MV-4-11 (cell line): ENCODE measurements at places on chromosomes 11 and 22.

DNA sequence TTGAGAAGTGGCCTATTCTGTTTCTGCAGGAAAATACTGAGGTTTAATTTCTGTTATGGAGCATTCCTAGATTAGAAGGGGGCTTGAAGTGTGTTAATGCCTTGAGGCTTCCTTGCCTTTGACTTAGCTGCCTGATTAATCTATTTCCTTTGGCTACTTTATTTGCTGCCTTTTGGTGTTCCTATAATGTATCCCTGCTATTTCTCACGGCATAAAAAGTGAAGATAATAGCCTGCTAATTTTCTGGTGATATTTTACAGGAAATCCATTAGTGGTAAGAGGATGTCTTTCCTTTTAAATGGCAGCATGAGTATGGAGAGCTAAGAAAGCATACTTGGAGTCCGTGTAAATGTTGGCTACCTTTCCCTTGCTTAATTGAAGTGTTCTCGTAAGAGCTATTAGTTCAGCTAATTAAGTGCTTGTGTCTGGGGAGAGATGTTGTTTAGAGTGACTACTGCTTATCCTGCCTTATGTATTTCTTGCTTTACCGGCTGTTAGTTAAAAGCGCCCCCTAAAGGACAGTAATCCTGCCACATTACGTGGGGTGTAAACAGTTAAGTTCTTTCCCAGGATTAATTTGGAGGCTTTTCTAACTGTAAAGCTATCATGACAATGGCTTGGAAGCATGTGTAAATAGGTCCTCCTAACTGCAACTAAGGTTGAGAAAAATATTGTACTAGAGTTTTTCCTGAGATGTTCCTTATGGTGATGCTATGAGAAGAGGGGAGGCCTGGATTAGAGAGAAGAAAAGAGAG, 45.6 kb downstream of the ZNF280B start:
- no peak for DNase-seq

GRCh38 chr11:1149545-1149944, 8.2 kb upstream of the MUC5AC start:
- DNase-seq = no peak

GRCh38 chr11:73652856-73653559, 6.6 kb downstream of the PLEKHB1 start:
- no peak for DNase-seq

- no peak for DNase-seq
These were observed 13.7 kb downstream of the YWHAH start for GRCh38 chr22:31957970-31958594.

DNA sequence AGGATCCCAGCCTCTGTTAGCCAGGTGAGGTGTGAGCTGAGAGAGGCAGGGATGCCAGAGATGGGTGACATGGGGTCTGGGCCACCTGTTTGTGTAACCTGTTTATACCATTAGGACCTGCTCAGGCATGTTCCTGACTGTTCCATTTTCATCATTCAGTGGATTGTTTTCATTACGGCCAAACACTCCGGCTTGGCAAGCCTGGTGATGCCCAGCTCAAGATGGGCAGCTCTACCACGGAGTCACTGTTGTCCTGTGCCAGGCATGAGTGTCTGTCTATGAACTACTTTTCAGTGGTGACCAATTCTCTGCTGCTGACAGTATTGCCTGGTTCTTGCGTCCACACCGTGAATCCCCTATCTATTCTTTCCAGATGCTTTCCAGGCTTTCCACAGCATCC, 71.5 kb upstream of the SLC22A12 start:
- no peak for DNase-seq

DNA sequence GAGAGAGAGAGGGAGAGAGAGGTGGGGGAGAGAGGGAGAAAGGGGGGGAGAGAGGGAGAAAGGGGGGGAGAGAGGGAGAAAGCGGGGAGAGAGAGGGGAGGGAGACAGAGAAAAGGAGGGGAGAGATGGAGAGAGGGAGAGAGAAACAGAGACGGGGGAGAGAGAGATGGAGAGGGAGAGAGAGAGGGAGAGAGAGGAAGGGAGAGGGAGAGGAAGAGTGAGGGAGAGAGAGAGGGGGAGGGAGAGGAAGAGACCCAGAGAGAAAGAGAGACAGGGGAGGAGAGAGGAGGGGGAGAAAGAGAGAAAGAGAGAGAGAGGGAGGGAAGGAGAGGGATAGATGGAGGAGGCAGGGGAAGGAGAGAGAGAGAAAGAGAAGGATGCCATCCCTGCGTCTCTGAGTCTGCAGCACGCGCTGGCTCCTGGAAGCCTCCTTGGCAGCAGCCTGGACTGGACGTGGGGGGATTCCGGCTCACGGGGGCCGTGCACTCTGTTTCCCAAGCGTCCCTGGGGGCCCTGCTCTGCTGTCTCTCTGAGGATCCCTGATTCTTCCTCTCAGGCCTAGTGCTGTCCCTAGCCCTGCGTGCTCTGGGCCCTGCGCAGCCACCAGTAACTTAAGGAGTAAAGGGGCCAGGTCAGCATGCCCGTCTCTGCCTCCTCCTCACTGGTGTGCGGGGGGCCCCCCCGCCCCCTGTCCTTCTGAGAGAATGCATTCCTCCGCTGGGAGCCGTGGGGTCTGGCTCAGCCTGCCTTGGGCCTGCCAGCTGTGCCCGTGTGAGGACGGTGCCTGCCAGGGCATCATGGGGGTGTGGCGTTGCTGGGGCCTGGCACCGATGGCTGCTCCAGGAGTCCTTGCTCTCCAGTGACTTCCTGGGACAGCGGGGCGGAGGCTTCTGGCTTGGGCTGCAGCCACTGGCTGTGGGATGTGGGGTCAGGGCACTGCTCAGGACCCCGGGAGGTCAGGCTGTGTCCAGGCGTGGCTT, 429.5 kb downstream of the TBC1D22A start:
- no peak for DNase-seq

- DNase-seq = no peak
These were observed 83.9 kb upstream of the SNX19 start for GRCh38 chr11:130999992-131000770.

DNA sequence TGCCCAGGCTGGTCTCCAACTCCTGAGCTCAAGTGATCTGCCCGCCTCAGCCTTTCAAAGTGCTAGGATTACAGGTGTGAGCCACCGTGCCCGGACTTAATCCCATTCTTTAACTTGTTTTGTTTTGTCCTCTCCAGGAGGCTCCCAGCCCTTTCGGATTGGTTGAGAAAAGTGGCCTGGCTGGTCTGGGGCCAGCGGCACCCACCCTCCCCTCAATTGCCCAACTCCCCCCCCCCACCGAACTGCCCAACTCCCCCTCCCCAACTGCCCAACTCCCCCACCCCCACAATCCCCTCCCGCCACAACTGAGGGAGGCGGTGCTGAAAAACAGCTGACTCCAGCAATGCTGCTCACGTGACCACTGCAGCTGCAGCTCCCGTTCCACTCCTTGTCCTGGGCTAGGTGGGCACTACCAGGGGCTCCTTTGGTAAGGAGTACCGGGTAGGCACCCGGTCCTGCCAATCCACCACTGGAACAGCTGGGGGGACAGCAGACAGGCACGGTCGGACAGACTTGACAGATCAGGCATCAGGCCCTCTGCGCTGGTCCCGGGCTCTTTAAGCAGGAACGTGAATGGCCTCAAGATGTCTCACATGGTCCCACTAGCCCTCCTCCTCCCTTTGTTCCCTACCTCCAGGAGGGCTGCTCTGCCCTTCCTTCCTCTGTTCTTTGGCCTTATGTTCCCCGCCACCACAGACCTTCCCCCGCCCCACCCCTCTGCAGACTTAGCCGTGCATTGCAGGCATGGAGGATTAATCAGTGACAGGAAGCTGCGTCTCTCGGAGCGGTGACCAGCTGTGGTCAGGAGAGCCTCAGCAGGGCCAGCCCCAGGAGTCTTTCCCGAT, at the start of gene TCN2:
TSS of gene TCN2 (plus strand) at position 720 of the 845 bp plus-strand sequence. CDS start 158 bp downstream, outside the sequence.
- peak; percentile 59 for DNase-seq

DNA sequence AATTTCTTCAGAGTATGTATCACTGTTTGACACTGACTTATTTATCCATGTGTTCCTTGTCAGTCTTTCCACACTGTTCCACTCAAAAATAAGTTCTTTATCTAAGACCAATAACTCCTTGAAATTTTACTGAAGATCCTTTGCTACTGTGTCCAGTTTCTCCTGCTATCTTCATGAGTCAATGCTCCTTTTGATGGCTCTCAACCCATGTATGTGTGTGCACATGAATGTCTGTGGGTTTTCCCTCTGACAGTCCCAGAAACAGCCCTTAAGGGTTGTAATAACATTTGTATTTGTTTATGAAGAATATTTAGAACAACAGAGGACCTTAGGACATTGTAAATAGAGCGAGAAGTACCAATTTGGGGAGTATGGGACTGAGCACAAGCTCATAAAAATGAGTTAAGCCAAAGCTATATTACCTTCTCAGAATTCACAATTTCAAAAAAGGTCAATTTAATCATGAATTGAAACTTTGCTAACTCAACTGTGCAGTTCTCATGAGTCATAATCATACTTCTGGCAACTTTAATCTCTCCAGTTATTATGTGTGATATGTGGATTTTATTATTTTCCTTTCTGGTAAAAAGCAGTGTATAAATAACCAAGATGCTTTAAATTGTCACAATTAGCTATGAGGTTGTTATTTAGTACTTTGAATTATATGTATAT, 533.6 kb downstream of the CNTN5 start:
- no peak for DNase-seq

DNA sequence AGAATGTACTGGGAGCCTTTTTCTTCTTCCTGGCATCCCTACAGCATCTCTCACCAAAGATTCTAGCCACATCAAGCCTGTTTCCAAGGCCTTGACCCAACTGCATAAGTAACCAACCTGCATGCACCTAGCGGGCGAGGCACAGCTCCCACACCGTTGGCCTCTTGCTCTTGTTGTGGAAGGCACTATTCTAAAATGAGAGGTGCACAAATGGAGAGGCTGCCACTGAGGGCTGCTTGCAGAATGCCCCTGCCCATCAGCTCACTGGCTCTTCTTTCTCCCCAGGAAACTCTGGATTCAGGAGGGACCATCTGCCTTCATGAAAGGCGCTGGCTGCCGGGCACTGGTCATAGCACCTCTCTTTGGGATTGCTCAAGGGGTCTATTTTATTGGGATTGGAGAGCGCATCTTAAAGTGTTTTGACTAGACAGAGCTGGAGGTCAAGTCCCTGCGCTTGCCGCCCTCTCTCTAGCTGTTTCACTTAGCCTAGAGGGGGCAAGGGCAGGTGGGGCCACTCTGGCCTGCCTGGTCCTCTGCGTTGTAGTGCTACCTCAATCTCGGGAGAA, 26.6 kb downstream of the SLC25A18 start:
- no peak for DNase-seq

- no peak for DNase-seq
These were observed 486.8 kb downstream of the NTM start for GRCh38 chr11:131857246-131857645.

DNA sequence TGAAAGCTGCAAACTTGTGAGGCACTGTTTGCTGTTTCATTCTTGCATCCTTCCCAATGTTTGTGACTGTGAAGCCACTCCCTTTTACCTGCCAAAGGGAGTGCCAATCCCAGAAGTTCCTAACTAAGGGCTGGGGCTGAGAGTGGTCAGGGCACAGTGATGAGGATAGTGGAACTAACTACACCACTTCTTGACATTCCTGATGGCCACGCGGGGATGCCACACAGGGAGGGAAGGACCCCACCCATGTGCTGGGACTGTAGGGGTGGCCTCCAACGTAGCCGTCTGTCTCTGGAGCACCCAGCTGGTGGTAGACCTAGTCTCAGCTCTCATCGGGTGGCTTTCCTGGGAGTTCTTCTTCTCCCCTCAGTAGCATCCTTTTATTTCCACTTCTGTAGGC, 335.5 kb downstream of the CADM1 start:
- DNase-seq = no peak

DNA sequence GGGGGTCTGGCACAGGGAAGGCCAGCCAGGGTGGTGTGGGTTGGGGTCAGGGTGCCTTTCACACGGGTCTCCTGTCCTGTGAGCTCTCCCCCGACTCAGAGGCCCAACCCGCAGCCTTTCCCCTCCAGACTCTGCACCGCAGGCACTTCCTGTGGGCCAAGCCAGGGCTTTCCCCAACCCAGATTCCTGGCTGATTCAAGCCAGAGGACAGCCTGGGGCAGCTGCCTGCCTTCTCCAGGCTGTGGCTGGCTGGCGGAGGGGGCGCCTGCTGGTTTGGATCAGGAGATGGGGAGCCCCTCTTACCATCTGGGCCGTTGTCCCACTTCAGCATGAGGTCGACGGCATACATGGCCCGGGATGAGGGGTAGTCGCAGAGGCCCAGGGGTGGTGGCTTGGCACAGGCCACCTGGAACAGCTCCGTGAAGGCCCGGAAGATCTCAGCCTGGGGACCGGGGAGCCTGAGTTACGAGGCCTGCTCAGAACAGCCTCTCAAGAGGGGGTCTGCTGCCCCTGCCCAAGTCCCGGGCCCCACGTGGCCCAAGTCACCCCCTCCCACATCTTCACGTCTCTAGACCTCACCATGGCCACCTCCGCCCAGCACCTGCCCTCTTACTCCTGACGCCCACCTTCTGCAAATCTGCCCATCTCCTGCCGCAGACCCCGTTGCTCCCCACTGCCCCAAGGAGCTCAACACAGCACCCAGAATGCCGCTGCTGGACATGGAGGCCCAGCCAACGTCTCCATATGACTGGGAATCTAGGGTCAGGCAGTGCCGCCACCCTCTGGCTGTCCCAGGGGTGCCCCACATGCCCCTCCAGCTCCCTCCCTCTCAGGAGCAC, 17.3 kb downstream of the TSPO start:
- no peak for DNase-seq
